Activated naive CD8-positive, alpha-beta T cell treated with anti-CD3 and anti-CD28 coated beads for 36 hours (primary cell): ENCODE measurements at places on chromosomes 3 and 15.

DNA sequence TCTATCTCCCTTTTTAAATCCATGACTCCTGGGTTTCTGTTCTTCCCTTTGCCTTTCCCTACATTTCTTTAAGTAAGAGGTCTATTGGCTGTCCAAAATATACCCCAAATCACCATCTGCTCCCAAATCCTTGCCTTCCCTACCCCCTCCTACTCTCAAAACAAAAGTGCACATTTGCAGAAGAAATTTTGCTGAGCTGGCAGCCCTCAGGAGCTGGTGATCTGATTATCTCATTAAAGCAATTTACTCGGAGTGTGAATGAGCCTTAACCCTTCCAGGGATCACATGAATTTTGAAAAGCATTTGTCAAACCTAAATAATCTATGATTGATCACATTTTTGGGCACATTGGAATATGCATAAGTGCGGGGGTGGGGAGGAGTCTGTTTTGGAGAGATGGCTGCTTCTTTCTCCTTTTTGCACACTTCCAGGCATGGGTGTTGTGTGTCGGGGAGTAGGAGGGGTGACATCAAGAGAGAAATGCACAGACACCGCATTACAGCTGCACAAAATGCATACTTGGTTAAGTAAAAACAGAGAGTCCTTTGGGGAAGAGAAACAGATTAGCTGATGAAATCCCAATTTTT, 892.6 kb downstream of the TUSC7 start:
- no peak for DNase-seq

DNA sequence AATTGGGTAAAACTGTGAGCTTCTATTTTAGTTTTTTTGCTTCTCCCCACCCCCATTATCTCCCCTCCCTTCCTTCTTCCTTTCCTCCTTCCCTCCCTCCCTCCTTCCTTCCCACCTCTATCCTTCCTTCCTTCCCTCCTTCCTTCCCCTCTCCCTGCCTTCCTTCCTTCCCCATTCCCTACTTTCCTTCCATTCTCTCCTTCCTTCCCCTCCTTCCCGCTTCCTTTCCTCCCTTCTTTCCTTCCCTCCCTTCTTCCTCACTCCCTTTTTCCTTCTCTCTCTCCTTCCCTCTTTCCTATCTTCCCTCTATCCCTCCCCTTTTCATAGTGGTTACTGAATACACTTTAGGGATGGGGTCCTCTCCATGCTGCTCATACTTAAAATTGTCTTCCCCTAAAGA, 40.4 kb upstream of the C3orf22 start:
- no peak for DNase-seq

- DNase-seq: no peak
Observed at GRCh38 chr3:195802795-195803194, 8.9 kb downstream of the MUC4 start.

GRCh38 chr3:29140666-29141065, 140.2 kb upstream of the RBMS3 start:
- DNase-seq: no peak

GRCh38 chr15:23370578-23370977, 16.0 kb downstream of the GOLGA8S start:
- DNase-seq: no peak

- DNase-seq: no peak
Observed at GRCh38 chr3:164687902-164688301, 390.4 kb downstream of the SI start.

GRCh38 chr3:175224051-175224450, 364.9 kb downstream of the NAALADL2 start:
- no peak for DNase-seq

DNA sequence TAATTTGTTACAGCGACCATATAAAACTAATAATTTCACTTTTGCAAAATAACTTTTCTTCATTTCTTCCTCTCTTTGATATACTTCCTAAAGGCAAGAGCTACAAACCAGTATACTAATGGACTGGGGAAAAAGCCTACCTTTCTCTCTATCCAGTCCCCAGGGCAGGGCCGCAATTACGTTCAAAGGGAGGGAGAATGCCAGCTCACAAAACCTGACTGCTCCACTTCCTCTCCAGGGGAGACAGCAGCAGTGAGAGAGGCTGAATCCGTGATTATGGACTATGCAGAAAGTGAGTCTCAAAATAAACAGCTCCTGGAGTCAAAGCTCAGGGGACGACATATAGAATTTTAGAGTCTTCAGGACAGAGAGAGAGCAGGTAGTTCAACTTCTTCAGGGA, 126.9 kb upstream of the HES1 start:
- no peak for DNase-seq

GRCh38 chr3:53566461-53567145, 72.2 kb downstream of the CACNA1D start:
- no peak for DNase-seq
